ENCODE measurements at places on chromosomes 2 and 18.

DNA sequence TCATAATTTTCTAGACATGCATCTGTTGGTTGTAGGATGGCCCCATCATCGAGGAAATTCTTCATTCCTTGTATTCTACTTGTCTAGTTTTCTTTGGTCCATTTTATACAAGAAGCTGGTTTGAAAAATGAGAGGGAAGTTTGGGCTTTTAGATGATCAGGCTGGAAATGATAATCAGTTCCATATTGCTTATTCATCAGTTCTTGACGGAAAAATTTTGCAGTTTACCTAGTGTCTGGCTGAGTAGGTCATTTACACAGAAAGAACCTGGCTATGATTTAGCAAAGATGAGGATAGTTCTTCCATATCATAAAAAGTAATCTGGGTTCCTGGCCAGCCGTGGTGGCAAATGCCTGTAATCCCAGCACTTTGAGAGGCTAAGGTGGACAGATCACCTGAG, 374.9 kb downstream of the LRRTM1 start:
- no peak for DNase-seq

- DNase-seq: no peak
Measured at GRCh38 chr2:43311276-43311675, 84.9 kb upstream of the ZFP36L2 start.

DNA sequence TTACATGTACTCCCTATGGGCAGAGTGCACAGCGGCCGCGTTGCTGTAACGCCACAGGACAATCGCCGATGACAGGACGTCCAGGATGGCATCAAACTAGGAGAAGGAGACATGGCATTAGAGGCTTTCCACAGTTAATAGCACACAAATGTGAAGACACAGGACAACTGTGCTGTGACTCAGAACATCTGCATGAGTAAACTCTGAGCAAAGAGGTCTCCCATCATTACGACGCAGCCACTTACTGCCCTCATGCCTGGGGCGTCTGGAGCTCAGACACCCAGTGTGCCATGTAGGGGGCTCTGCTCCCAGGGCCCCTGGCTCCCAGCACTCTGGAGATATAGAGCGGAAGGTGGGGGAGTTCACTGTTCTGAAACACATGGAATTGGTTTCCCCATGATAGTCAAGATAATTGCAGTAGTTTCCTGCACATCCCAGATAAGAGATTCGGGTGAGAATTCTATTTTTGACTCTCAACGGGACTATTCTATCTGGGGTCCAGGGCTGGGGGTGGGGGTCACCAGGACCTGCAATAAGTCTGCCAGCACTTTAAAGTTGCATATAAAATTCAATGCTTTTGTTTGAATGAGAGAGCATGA, 168.1 kb downstream of the TMEM163 start:
- no peak for DNase-seq

- no peak for DNase-seq
Measured at GRCh38 chr2:72813841-72814240, 12.0 kb downstream of the EXOC6B start.

DNA sequence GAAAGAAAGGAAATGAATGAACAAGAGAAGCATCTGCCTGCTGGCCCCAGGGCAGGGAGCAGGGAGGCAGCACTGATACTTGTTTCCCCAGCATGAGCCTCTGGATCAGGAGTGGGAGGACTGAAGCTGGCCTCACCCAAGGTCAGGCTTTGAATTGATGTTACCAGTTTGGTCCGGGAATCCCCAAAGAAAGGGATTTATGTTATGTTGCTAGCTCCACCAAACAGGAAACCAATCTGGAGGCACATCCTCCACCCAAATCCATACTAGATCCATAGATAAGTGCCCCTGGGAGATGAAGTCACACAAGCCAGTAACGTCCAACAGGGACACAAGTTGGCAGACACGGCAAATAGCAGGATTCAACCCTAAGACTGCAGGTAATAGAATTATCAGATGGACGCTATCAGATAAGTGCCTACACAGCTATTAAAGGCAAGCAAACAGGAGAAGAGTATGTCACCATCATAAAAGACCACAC, 85.9 kb downstream of the MTCL1 start:
- no peak for DNase-seq

DNA sequence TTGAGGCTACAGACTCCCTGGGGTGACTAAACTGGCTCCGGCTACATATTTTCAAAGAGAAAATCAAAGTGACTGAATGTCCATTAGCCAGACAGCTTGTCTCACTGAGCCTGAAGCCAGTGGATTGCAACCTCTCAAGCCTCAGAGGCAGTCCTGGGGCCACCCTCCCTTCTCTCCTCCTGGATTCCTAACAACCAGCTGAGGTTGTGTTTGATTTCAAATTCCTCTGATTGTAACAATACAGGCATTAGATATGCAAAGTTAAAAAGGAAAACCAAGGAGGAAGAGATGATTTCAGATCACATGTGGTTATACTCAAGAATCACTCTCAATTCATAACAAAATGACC, 101.0 kb upstream of the LMAN1 start:
- no peak for DNase-seq

DNA sequence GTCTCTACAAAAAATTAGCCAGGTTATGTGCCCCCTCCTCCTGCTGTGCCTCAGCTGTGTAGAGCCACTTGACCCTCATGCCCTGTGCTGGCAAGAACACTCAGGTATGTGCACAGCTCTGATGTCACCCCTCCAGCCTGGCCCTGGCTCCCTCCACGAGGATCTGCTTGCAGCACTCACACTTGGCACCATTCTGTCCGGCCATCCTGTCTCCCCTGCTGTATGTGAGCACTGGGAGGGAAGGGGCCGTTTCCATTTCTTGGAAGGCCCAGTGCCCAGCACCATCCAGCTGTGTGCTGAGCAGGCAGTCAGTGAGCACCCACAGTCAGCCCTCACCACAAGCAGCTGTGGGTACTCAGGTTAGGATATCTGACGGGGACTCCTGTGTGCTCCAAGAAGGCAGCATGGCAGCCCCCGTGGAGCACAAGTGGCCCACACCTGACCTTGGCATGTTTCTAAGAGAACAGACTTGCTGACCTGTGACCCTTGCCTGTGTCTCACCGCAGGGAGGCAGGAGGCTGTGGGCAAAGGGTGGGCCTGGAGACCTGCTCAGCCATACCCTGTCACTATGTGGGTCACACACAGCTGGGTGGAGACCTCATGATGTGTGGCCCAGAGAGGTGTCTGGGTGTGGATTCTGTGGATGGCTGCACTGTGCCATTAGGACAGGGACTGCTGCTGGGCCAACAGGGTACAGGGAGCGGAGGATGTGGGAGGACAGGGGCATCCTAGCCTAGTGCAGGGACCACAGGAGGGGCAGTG, 31.5 kb downstream of the USP34 start:
- DNase-seq: no peak

- DNase-seq: no peak
Measured at GRCh38 chr2:200962811-200963123, 693 bp downstream of the ORC2 start.

- DNase-seq: no peak
Measured at GRCh38 chr18:74171910-74172606, 23.7 kb downstream of the TIMM21 start.

- DNase-seq: no peak
Measured at GRCh38 chr18:5817816-5818215, 77.5 kb downstream of the TMEM200C start.

GRCh38 chr2:199627417-199627816, 169.7 kb upstream of the SATB2 start:
- no peak for DNase-seq

- DNase-seq: no peak
Measured at GRCh38 chr2:1641523-1641922, 102.8 kb downstream of the PXDN start.

- no peak for DNase-seq
Measured at GRCh38 chr2:200127848-200128247, 172.5 kb downstream of the MAIP1 start.

DNA sequence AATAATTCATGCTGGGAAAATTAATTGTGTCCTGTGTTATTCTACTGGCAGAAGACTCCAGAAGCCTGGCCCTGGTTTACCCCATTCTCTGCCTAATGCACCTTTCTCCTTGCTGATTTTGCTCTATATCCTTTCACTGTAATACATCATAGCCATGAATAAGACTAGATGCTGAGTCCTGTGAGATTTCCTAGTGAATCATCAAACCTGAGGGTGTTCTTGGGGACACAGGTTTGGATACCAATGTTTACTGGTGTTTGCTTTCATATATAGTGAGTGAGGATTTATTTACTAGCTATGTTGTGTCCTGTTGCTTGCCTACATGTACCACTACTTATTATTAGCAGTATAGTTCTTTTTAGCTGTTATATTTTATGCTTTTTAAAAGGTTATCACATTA, 6.5 kb downstream of the METTL5 start:
- no peak for DNase-seq

DNA sequence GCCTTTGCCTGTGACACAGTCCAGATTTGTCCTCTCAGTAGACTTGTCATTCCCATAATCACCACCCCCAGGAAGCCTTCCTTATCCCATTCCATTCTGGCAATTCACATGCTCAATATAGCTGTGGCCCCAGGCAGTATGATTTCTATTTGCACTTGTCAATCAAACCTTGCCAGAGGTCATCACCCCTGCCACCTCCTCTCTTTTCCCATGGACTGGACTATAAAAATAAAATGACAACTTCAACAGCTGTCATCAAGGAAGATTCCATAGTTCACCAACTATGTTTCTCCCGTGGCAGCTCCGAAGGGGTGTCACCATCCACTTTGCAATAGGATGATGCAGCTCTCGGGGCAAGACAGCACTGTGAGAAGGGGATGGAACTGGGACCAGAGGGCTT, 255.7 kb downstream of the CELF4 start:
- DNase-seq: no peak

GRCh38 chr2:43196768-43197587, 29.4 kb downstream of the ZFP36L2 start:
- no peak for DNase-seq

DNA sequence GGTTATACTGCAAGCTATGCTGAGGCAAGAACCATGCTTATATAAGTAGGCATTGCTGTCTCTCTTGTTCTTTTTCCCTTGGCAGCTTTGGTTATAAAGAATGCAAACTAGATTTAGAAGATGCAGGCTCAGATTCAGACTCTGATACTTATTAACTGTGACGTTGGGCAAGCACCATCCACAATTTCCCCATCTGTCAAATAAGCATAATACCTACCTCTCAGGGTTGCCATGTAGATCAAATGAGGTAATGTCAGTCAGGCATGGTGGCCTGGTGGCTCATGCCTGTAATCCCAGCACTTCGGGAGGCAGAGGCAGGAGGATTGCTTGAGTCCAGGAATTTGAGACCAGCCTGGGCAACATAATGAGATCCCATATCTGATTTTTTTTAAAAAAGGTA, 21.7 kb downstream of the ITGAV start:
- no peak for DNase-seq

DNA sequence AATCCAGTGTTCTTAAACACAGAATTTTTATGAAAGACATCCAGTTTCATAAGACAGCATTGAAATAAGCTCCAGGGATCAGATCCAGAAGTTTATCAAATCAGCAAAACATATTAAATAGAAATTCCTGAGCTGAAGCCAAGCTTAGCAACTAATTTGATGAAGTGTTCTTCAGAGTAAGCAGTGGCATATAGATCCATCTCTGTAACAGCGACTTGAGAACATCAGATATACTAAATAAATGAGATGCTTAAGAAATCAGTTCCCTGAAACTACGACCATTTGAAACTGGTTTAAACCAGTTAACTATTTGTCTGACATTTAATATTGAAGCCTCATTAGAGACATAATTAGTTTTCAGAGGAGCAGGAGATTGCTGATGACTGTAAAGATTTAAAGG, 34.1 kb downstream of the PPP1R1C start:
- DNase-seq: no peak

GRCh38 chr2:181848261-181848886, 43.2 kb upstream of the ITPRID2 start:
- DNase-seq: no peak

DNA sequence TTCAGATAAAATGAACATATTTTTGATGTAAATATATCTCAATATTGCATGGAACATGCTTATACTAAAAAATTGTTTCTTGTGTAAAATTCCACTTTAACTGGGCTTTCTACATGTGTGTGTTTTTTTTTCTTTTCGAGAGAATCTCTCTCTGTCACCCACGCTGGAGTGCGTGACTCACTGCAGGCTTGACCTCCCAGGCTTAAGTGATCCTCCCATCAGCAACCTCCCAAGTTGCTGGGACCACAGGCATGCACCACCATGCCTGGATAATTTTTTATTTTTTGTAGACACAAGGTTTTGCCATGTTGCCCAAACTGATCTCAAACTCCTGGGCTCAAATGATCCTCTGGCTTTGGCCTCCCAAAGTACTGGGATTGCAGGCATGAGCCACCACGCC, 254.6 kb downstream of the LOXHD1 start:
- no peak for DNase-seq

DNA sequence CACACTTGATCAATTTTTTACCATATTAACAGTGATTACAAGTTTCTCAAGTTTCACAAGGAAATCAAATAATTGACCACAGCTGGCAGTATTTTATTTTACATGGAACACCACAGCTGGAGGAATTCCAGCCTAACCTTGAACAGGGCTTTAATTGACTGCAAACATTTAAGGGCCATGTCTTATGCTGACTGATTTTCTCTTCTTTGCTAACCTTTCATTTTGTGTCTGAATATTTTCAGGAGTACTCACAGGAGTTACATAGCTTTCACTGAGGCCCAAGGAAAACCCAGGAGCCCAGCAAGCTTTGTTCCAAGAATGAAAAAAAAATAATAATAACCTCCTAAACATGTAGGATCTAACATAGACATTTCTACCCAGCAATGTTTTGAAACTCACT, 49.6 kb downstream of the FRZB start:
- no peak for DNase-seq

GRCh38 chr2:3348767-3349166, 28.9 kb downstream of the EIPR1 start:
- no peak for DNase-seq

DNA sequence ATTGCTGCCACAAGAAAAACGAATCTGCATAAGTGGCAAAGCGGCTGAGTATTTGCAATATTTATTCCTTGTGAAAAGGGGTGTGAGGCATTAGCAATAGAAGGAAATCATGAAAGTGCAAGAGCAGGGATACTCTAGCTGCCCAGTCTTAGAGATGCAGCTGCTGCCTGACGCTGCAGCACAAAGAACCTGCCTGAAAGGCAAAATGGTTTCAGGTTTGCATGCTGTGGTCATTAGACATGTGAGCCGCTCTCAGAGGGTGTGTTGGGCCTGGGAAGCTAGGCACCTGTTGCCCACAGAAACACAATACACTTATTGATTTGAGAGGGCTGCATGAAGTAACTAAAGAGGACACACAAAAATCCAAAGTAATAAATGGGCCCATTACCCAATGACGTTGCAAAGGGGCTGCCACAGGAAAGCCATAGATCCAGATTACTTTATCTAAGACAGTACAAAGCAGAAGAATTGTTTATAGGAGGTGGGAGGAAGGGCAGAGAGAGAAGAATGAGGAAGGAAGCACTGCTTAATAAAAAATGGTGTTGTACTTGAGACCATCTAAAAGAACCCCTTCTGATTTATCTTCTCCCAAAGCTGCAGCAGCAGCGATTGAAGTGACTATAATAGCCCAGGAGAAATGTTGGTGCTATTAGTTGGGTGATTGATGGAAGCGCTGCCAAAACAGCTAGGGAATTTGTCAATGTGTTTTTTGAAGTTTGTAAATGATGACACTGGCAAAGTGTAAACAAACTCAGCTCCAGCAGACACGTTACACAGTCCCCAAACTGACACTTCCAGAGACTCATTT, 492.4 kb upstream of the ACVR2A start:
- no peak for DNase-seq

- no peak for DNase-seq
Measured at GRCh38 chr2:80938463-80938862, 633.9 kb upstream of the LRRTM1 start.

GRCh38 chr2:3956406-3956805, 253.0 kb downstream of the DCDC2C start:
- no peak for DNase-seq

- no peak for DNase-seq
Measured at GRCh38 chr2:113720167-113720566, 36.3 kb downstream of the SLC35F5 start.

Data from left kidney (tissue), 8 donors.